Stimulated activated CD8-positive, alpha-beta memory T cell treated with anti-CD3 and anti-CD28 coated beads, Interleukin-2, amount 100 ng/mL, for 1 hour (primary cell): ENCODE measurements at places on chromosomes 5 and 9.

DNA sequence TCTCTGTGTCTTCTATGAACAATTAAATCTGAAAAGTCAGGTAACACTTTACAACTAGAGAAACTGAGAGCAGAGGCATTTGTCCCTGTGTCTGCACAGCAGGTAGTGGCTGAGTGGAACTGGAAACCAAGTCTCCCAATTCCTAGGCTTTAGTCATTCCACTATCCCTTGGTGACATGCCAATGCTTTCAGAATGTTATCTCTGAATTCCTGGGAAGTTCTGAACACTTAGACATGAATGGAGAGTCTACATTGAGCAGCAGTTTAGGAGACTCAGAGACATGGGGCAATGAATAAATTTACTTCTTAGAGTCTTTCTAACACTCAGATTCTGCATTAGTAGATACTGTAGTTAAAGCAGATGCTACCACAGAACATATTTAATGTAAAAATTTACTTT lies 94.8 kb upstream of the APC start:
- DNase-seq: no peak

GRCh38 chr9:27496135-27496504 lies 28.0 kb upstream of the IFNK start:
- no peak for DNase-seq

DNA sequence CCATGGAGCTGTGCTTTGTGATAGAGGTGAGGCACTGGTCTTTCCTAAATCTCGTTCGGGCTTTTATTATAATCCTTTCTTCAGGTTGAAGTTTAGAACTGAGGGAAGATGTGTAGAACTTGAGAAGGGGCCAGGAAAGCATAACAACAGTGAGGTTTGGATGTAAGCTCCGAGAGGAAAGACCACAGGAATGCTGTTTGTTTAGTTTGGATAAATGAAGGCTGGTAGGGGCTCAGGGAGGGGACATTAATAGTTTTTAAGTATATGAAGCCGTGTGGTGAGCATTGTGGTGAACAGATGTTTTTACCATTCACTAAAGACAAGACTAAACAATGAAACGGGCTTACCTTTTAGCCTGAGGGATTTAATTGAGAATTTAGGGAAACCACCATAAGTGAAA lies 130.8 kb downstream of the ARHGAP26 start:
- no peak for DNase-seq

GRCh38 chr9:27732494-27732893 lies 159.2 kb upstream of the C9orf72 start:
- no peak for DNase-seq

DNA sequence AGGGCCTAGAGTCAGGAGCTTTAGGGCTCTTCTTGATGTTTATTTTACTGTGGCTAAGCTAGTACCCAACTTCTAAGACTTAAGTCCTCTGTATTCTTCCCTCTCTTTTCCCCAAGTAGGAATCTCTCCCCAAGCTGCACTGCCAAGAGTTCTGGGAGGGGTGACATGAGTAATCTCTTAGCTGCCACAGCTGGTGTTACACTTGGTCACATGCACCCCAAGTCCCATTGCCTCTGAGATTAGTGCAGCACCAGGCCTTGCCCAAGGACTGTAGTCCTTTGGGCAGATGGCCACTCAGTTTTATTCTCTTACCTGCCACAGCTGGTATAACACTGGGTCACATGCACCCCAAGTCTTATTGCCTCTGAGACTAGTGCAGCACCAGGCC lies 114.7 kb upstream of the RIOK2 start:
- DNase-seq: no peak

DNA sequence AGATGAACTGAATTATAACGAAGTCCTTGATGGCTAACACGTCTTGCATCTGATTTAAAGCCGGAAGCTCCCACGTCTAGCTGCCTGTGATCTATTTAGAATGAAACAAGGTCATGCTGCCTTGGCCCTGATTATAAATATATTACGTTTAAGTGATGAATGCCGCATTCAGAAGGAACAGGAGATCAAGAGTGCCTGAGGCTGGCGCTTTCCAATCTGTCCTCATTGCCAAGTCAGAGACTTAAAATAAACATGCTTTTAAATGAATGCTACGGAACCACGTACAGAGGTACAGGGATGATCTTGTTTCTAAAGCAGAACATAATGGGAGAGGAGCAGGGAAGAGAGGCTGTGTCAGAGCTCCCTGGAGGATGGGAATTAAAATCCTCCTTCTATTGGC lies 292.8 kb downstream of the TLE1 start:
- DNase-seq: no peak

DNA sequence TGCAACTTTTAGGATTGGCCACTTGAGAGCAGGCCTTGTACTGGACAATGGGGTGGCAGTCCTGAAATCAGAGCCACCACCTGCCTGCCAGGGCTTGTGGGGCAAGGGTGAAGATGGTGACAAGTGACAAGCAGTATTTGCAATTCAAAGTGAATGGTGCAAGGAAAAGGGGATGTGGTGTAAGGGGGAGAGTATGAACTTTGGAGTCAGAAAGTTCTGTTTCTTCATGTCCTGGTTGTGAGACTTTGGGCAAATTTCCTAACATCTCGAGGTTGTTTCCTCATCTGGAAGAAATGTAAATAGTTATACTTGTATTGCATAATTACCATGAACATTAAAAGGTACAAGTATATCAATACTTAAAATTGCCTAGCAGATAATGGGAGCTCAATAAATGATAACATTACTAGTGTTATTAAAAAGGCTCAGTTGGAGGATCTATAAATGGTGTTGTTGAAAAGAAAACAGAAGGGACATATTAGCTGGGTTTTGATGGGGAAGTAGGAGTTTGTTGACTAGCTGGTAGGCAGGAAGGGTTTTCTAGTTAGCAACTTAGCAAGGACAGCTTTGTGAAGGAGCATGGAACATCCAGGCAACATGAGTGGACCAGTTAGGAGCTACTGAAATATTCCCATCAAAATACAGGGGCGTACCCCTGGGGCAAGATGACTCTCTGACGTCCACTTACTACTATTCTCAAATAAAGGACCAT lies 21.3 kb upstream of the MEGF9 start:
- DNase-seq: no peak

DNA sequence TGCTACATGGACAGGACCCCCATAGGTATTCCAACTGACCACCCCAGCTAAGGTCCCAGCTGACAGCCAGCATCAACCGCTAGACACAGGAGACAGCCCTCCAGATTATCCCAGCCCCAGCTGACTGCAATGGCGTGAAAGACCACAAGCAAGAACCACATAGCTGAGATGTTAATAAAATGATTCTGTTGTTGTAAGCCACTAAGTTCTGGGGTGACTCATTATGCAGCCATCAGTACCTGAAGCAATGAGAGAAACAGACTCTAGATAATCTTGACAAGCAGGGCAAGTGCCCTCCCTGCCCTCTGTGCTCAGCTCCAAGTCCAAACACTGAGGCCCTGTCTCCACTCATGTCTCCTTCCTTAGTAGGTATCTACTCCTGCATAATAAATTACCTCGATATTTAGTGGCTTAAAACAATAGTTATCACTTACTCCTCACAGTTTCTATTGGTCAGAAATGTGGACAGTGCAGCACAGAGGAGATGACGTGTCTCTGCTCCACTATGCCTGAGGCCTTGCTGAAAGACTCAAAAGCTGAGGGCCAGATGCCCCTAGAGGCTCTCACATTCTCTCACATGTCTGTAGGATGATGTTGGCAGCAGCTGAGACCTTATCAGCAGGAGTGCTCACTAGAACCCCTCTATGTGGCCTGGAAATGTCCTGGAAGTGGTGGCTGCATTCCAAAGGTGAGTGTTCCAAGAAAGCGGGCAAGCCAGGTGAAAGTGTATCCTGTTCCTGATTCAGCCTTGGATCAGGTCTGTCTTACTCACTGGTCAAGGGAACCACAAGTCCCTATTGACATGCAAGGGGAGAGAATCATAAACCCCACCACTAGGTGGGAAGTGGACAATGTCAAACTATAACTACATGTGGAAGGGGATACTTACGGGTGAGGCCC lies 2.5 kb downstream of the MGAT1 start:
- DNase-seq: no peak
